ENCODE measurements at places on chromosomes 2 and 18.

DNA sequence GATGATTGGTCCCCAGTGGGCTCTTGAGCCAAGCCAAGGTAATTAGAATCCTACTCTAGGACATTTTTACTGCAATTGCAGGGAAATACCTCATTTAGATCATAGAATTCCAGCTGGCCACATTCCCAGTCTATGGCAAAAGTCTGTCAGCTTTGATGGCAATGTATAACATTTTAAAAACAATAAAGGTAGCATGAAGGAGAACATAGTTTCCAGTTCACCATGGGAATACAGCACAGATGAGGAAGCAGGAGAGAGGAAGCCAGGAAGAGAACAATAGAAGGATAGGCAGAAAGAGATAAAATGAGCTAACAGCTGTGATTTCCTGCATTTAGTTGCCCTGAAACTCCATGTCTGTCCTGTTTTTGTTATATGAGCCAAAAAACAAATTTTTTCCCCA is 897.3 kb upstream of the DDX18 start:
- DNase-seq, result no peak

DNA sequence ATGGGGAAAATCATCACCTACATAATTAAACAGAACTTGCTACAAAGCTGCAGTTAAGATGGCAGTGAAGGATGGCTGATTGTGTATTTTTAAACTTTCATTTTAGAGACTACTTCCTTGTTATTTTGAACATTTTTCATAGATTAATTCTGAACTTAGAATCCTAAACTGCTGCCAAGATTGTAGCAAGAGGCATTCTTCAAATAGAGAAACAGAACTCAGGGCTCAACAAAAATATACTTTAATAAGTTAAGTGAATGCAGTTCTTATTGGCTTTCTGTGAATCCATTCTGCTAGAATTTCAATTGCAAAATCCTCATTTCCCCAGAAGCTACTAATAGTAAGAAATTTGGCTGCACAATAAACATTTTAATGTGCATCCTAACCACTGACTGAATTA is 160.3 kb downstream of the L3MBTL4 start:
- DNase-seq, result no peak

- no peak for DNase-seq
Measured at GRCh38 chr2:241870611-241871537, 1.3 kb downstream of the RTP5 start.

- DNase-seq, result no peak
Measured at GRCh38 chr2:98539056-98539735, 69.1 kb downstream of the COA5 start.

- no peak for DNase-seq
Measured at GRCh38 chr2:171287611-171288010, 126.9 kb upstream of the TLK1 start.

GRCh38 chr18:35071819-35072247 is 30.6 kb downstream of the MAPRE2 start:
- DNase-seq, result no peak

GRCh38 chr2:212640428-212640827 is 101.8 kb upstream of the ERBB4 start:
- no peak for DNase-seq

DNA sequence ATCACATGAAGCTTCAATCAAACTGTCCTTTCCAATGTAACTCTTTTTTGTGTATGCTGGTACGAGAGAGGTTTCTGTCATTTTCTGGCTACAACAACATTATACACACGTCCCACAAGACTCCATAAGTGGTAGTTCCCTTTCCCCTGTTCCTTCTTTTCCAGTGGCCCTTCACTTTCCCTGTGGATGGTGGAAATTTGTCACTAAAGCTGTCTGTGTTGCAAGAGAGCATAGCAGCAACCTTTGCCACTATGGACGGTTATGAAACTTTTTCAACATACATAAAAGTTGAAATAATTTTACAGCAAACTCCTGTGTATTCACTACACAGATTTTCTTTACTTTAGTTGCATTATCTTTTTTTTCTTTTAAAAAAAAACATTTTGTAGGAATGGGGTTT is 18.7 kb downstream of the DBI start:
- DNase-seq, result no peak

DNA sequence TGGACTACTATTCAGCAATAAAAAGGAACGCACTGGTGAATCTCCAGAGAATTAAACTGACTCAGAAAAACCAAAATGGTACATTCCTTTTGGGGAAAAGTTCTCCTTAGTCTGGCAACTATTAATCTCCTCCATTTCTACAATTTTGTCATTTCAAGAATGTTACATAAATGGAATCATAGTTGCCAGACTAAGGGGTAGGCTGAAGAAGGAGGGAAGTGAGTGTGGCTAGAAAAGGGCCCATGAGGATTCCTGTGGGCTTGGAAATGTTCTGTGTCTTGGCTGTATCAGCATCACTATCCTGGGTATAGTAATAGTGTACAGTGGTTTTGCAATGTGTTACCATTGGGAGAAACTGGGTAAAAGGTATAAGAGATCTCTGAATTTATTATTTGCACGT is 72.4 kb downstream of the ZAP70 start:
- DNase-seq, result no peak

GRCh38 chr2:137946227-137946626 is 18.0 kb upstream of the HNMT start:
- no peak for DNase-seq

GRCh38 chr2:105278654-105279053 is 37.1 kb downstream of the GPR45 start:
- DNase-seq, result no peak

DNA sequence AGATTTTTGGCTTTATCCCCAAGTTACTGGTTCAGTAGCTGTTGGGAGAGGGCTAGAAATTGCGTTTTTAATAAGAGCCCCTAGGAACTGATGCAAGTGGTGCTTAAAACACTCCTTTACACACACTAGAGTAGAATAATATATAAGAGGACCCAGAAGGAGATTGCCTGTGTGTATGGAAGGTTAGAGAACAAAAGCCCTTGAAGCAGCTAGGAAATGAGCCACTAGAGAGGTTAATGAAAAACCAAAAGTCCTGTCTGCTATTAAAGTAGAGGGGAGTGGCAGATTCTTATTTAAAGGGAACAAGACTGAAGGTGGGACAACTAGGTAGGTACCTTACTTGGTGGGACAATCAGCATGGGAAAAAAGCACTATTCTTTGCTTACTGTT is 14.4 kb upstream of the SLC39A10 start:
- no peak for DNase-seq

DNA sequence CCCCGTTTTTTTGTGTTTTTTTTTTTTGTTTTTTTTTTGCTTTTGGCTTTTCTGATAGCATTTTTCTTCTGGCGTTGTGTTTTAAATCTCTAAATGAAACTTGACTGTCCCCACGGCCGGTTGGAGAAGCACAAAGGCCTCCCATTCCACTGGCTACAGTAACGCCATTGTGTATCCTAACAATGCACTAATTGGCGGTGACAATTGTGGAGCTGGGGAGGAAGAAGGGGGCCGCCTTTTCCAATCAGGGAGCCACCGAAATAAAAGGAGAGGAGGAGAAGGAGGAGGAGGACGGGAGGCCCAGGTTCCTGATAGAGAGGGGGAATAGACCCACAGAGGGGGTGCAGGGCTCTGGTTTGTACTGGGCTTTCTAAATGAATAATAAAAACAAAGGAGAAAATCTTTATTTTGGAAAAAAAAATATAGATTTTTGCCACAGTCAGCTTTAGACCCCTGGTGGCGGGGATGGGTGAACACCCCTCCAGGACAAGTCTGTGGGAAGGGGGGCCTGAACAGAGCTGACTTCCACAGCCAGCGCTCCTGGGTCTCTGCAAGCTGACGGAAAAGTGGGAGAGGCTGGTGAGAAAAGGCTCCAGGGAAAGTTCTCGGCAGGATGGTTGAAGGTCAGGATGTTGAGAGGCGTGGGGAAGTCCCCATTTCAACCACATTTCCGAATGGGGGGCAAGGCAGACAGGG is 43.7 kb upstream of the FZD5 start:
- no peak for DNase-seq
